ENCODE measurements at places on chromosomes 1 and 21.

GRCh38 chr1:174841747-174842146 lies 158.0 kb upstream of the CACYBP start:
- no peak for DNase-seq

- DNase-seq = no peak
Observed at GRCh38 chr1:21547876-21548275, 38.7 kb downstream of the ALPL start.

DNA sequence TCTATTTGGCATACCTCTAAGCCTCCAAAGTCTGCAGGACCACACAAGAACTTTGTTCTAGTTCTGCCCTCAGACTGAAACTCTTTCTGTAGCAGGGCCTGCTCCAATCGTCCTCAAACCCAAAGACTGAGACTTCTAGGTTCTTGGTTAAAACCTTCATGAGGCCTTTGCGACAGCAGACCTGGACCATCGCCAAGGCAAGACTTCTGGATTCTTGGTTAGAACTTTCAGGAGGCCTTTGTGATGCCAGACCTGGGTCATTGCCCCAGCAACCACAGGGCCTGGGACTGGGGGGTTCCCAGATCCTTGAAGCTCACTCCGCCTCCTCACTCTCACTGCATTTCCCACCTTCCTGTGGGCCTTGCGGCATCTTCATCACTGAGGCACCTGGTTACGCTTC lies at the start of gene ATP1A4:
Gene ATP1A4, plus strand, starts transcription at position 301 of the 400 bp plus-strand sequence. CDS start 438 bp downstream, outside the sequence.
- no peak for DNase-seq

GRCh38 chr21:45552696-45553391 lies 10.6 kb upstream of the SLC19A1 start:
- DNase-seq = no peak

DNA sequence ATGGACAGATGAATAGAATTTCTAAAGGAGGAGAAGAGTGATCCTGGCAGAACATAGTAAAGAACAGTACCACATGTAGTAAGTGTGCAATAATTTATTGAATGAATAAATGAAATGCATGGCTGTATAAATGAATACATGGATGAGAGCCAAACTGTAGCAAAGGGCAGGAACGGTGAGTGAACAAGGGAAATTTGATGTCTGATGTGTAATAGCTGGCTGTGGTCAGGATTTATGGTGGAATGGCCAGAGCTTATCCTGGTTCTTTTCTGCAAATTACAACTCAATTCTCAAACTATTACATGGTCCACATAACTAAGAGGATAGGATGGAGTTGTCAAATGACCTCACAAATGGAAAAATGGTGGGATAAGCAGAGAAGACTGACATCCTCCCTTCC lies 43.2 kb upstream of the ARHGAP29 start:
- no peak for DNase-seq

- no peak for DNase-seq
Observed at GRCh38 chr1:193310564-193310963, 124.2 kb upstream of the B3GALT2 start.

DNA sequence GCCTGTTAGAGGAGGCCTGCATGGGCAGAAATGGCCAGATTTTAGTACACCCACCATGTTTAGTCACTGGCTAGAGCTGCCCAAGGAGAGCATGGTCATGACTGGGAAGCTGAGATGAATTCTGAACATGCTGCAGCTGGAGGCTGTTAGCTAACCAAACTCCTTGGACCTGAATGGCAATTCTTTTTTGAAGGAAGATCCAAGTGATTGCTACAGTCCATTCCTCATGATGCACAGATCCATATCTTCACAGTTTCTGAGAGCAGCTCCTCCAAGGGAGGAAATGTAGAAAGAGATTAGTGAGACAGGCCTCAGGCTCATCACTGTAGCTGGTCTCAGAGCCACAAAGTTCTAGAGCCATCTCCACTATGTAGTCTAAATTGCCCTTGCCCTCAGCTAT lies 11.1 kb downstream of the ZFYVE9 start:
- no peak for DNase-seq

DNA sequence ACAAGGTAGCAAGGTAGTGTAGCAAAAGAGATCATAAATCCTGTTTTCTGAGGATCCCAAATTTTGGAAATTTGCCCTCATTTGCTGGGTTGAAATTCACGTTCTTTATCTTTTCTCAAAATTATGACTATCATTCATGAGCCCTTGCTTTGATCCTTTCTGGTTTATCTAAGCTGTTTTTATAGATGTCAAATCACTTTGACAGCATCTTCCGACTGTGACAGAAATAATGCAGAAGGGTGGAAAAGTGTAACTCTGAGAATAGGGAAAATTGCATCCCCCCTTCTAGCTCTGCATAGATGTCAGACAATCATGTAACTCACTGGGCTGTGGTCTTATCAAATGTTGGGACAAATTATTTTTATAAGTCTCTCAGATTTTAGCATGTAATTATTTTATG lies 550.1 kb downstream of the OMA1 start:
- DNase-seq = no peak

DNA sequence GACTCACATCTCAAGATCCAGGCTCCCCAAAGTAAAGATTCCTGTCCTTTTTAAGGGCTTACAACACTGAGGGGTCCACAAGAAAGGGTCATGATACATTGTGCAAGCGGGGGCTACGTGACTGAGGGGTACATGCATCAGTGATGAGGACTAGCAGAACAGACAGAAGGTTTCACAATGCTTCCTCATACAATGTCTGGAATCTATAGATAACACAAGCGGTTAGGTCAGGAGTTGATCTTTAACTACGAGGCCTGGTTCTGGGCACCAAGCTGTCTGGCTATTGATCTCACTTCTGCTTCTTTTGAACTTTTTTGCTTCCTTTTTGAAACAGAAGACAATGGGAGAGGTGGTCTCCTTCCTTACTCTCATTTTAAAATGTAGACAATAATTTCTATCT lies 718.6 kb downstream of the AMY1C start:
- no peak for DNase-seq

- no peak for DNase-seq
Observed at GRCh38 chr1:105793536-105794146, 1262.8 kb upstream of the PRMT6 start.

- no peak for DNase-seq
Observed at GRCh38 chr1:88730132-88730675, 46.1 kb downstream of the PKN2 start.

GRCh38 chr21:38343691-38344090 lies 86.9 kb downstream of the KCNJ15 start:
- no peak for DNase-seq

DNA sequence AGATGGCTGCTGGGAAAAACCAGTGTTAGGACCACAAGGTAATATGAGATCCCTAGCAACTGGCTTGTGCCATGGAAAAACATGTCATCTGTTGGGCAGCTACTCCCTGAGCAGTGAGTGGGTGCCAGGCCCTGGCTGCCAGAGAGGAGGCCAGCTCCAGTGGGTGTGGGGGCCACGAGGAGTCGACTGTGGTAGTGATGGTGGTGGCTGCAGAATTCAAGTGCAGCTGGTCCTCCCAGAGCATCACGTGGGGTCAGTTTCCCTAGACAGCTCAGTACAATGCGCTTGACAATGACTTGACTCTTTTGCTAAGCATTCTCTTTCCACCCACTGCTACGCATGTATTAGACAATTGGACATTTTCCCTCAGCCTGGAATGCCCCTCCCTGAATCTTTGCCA lies 14.5 kb upstream of the CDC42 start:
- no peak for DNase-seq

DNA sequence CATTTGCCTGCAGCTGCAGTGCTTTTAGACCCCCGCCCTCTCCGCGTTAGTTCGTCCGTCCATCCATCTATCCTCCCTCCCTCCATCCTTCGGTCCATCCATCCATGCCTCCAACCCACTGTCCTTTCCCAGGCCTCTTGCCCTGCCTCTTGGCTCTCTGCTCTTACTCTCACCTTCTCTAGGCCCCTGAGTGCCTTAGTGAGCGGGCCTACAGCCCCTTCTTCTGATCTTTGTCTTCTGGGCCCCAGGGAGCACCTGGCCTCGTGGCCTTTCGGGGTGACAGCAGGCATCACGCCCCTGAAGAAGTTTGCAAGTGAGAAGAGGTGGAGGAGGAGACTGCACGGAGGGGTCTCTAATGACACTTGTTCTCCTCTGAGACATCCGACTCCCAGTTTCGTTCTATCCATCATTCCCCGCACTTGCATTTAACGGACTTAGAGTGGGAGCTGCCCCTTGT lies 842 bp downstream of the ATXN7L2 start:
- no peak for DNase-seq

DNA sequence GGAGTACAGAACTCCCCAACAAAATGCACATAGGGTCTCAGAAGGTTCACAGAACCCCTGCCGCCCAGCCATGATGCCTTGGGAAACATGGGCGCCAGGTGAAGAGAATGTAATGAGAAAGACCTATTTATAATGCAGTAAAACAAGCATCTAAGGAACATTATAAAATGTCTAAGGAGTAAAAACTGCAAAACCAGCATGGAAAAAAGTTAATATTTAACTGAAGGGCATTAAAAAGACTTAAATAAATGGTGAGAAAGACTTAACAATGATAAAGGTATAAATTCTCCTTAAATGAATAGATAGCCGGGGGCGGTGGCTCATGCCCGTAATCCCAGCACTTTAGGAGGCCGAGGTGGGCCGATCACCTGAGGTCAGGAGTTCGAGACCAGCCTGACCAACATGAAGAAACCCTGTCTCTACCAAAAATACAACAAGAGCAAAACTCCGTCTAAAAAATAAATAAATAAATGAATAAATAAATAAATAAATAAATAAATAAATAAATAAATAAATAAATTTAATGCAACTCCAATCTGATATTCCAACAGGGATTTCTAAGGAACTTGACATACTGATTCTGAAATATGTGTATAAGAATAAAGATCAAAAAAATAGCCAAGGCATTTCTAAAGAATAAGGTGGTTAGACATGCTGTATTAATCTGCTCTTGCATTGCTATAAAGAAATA lies 27.3 kb upstream of the ACOT11 start:
- DNase-seq = no peak

DNA sequence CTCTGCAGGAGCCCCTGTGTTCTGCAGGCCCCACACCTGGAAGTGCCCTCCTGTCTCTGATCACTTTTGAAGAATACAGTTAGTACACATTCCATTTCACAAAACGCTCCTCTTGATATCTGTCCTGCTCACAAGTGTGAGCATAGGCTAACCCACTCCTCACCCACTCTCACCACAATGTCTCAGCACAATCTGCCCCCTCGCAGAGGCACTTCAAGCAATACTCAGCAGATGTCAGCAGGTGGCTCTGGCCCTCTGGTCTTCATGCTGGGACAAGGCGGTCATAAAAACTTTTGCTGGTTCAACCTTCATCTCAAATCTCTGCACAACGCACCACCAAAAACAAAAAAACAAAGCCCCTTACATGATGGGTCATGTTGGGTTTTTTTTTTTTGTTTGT lies 671.2 kb downstream of the MATN1 start:
- no peak for DNase-seq

GRCh38 chr21:42671778-42672593 lies 18.6 kb downstream of the PDE9A start:
- DNase-seq = no peak

DNA sequence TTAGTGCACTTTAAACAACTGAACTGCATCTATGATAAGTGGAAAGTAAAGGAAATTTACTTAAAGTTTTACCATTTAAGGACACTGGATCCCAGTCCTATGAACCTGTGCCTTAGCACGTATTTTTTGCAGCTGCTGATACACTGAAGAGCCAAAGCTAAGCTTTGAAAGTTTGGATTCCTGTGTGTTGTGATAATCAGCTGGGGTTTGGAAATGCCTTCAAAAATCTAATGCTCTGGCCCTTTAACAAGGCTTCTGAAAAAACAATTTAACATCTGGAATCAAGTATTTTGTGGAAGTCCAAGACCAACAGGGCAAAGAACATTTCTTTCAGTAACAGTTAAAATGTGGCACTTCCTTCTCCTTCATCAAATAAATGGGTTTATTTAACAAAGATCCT lies 51.8 kb downstream of the DDAH1 start:
- no peak for DNase-seq

DNA sequence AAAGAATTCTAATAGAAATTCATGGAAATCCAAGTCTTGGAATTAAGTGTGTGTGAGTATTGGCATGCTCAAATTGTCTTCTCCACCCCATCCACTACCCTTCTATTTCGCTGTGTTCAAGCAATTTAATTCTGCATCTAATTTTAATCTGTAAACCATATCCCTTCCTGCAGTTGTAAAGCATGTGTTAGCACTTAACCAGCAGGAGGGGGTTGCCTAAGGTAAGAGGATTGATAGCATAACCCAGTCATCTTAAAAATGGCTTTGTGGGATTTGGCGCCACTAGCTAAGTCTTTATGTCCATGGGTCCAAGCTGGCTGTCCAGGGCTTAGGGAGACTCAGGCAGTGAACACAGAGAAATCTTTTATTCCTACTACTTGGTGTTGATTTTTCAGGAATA lies 210.3 kb downstream of the PTPRC start:
- DNase-seq = no peak

GRCh38 chr1:163068716-163069115 lies 445 bp upstream of the RGS4 start:
- DNase-seq = no peak

GRCh38 chr1:22829309-22829989 lies 118.8 kb downstream of the EPHB2 start:
- no peak for DNase-seq

- DNase-seq = no peak
Observed at GRCh38 chr1:51214615-51215131, 21.4 kb upstream of the RNF11 start.

GRCh38 chr1:214022229-214022791 lies 34.5 kb downstream of the PROX1 start:
- DNase-seq = no peak

DNA sequence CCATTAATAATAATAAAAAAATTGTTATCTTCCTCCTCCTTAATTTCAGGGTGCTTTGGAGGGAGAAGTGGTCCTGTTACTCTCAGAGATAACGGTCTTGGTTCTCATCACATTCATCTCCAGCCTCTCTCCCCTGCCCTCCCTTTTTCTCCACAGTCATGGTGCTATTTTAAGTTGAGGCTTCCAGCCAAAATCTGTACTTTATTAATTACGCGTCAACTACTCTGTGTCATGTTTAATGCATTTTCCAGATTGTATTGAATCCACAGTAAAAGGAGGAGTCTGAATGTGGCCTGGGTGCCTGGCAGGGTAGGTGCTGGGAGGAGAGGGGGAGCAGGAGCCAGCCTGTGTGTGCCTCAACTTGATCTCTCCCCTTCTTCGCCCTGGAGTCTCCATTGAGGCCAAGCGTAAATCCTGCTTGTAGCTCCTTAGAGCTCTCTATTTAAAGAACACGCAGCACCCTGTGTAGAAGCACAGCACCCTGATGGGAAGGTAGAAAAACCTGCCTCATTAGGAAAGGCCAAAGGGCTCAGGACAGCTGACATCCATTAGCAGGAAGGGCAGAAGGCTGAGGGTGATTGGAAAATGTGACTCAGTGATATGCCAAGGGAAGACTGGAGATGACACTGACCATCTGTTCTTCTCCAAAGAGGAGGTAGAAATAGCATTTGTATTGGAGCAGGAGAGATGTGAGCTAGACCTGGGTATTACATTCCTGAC lies 82.4 kb downstream of the PLXNA2 start:
- no peak for DNase-seq

DNA sequence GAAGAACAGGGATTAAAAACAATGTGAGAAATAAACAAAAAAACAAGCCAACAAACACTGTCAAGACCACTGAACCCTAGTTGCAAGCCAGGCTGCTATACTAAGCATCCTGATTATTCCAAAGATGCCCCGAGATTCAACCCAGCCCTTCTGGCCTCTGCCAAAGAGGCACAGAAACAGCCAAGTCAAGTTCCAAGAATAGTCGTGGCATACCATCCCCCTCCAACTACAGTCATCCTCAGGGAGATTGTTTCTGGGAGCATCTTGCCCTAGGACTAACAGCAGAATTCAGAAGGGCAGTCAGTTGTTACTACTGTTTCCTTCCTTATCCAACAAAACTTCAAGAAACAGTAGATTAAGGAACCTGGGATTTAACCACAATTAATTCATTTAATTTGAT lies 52.3 kb downstream of the ABL2 start:
- no peak for DNase-seq

Data from brain pericyte (primary cell).